ENCODE measurements at places on chromosomes 1 and 21. TPM values are rescaled to one million over a fixed set of nuclear protein-coding genes. Genes with fewer than 3 reads are reported as not detected.

DNA sequence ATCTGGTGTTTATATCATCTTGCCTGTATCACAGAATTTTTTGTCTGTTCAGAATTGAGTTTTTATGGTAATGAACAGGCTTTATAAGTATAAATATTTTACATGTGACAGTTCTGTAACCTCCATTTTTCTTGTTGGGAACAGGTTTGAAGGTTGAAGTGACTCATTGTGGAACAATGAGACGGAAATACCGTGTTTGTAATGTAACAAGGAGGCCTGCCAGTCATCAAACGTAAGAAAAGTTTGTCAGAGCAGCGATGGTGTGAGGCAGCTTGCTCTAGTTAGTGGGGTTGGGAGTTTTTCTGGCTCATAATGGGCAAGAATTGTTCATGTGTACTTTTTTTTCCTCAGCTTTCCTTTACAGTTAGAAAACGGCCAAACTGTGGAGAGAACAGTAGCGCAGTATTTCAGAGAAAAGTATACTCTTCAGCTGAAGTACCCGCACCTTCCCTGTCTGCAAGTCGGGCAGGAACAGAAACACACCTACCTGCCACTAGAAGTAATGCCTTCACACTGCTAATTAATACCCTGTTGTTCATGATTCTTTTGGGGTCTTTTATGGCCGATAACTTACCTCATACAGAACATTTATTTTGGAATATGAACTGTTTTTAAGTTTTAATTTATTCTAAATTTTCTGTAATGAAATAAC, 75.2 kb upstream of the TEKT2 start:
- DNase-seq = peak; percentile 93

PMF1 gene
- 71.6 TPM for total RNA-seq

DNA sequence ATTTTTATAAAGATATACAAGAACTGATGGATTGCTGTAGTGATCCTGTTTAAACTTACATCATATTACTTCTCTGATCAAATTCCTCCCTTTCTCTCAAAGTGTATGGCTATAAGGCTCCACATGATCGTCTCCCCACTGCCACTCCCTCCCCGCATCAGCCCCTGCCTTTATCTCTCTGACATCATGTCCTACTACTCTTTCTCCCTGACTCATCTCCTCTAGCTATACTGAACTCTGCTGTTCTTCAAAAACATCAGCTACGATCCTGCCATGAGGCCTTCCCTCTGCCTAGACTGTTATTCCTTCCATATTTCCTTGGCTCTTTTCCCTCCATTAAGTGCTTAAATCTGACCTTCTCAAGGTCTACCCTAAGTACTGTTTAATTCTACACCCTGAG, 22.8 kb downstream of the HFM1 start:
- DNase-seq = peak; percentile 15

DNA sequence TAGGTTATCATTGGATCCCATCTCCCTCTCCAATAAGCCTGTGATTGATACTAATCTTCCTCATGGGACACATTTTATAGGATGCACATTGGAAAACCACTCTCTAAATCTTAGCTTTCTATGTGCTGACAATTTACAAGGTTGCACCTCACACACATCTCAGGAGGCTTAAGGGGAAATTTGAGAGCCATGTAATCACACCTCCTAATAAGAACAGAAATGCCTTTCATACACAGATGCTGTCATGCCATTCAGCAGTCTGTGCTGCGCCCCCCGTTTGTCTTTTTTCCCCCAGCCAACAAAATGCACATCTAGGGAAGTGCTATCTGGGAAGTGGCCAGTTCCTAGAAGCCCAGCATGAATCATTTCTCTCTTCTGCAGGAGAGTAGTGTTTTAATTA, 154.5 kb downstream of the ST6GALNAC5 start:
- DNase-seq = no peak

OR2T35 gene
- not detected for total RNA-seq

GRCh38 chr1:193971595-193971994, 785.2 kb upstream of the B3GALT2 start:
- DNase-seq = peak; percentile 91

MCOLN3 gene
- 4.1 TPM for total RNA-seq

DNA sequence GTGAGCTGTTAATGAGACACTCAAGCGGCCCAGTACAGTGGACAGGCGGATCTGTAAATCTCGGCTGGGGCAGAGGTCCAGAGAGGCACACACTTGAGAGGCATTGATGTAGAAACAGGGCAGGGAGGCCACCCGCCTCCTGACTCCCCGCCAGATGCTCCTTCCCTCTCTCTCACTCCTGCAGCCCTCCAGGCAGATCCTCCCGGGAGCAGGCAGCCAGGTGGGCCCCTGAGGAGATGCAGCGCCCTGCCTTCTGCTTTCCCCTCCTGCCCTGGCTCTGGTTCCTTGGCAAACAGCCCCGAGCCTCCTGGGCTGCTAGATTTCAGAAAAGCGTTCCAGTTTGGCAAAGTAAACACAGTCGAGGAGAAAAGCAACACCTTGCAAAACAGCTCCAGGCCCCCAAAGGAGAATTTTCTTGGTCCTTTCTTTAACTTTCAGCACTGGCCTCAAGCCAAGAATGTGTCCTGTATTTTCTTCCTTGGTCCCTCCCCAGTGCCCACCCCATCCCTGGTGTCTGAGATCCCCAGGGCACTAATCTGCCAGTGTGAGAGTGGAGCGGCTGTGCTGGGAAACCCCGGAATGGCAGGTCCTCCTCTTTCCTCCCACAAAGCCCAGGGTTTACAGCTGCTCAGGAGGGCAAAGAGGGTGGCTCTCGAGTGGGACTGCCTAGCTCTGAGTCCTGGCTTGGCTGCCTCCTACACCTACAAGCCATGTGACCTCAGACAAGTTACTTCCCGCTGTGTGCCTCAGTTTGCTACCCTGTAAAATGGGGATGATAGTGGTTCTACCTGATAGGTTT, 29.4 kb upstream of the IFNLR1 start:
- no peak for DNase-seq

GJA4 gene
- total RNA-seq = not detected

GRCh38 chr1:24748191-24749121, 3.2 kb downstream of the CLIC4 start:
- DNase-seq = no peak

DNA sequence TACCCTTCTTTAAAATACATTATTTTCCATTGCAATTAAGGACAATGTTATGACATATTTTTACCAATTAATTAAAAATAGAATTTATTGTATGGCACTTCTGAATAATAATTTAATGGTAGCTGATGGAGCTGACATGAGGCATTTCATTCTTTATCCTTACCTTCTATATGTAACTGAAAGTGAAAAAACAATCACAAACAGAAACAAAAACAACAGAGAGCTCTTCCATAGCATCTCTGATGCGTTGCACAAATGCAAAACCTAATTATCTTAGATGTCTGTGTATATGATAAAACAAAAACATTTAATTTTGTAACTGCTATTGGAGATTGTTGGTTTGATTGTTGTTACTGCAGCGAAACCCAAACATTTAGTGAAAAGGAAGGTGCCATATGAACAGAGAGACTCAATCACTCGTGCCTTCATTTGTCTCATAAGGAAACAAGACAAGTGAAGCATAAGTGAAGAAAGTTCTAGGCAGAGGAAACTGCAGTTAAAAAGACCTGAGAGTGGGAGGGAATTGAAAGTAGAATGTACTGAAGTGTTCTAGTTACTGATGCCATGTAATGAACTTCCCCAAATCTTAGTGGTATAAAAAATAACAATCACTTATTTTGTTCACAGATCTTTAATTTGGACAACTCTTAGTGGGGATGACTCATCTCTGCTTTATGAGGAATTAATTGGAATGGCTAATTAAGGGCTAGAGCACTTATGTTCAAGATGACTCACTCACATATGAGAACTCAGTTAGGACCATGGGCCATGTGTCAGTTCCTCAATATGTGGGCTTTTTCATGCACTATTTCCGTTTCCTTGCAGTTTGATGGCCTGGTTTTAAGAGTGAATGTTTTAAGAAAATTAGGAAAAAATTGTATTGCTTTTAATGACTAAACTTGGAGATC, 245.0 kb upstream of the OLFM3 start:
- no peak for DNase-seq

DNA sequence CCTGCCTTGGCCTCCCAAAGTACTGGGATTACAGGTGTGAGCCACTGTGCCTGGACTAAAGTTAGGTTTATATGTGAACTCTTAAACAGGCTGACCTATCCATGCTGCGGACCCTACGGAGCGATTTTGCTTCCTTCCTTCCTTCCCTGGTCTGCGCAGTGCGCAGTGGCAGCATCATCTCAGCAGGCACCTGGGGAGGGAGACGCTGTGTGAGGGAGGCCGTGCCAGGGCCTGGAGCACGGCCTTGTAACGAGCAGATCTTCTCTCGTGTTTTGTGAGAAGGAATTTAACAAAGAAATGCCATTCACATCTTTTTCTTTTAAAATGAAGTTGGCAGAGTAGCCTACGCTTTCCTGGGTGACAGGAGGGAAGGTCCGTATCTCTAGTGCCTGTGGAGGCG, 45.8 kb downstream of the PKNOX1 start:
- no peak for DNase-seq

BEST4 gene
- not detected for total RNA-seq

GRCh38 chr1:30195424-30196134, 527.8 kb downstream of the MATN1 start:
- no peak for DNase-seq

GRCh38 chr1:183840140-183840539, 35.2 kb downstream of the RGL1 start:
- DNase-seq = peak; percentile 71

DNA sequence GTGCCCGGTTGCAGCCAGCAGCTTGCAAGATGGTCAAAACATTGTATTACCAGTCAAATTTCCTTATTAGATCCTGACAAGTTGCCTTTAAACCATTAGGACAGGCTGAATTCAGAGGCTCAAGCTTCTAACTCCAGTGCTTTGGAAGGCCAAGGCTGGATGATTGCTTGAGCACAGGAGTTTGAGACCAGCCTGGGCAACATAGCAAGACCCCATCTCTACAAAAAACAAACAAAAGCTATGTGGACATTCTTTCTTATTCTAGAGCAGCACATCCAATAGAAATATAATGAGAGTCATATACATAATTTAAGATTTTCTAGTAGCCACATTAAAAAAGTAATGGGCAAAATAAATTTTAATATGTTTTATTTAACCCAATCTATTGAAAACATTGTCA, 149.3 kb downstream of the RUNX1 start:
- DNase-seq = no peak

GRCh38 chr1:41678111-41678878, 193.8 kb upstream of the EDN2 start:
- peak; percentile 48 for DNase-seq
